ENCODE measurements at places on chromosomes 12 and 14. TPM values are rescaled to one million over a fixed set of nuclear protein-coding genes. Genes with fewer than 3 reads are reported as not detected.

- DNase-seq, result no peak
- H3K4me3 ChIP-seq, result no peak overlapping the region
These were observed 16.6 kb downstream of the NFKBIA start for GRCh38 chr14:35387713-35388579.

CCDC197 gene
- not detected for total RNA-seq

DNA sequence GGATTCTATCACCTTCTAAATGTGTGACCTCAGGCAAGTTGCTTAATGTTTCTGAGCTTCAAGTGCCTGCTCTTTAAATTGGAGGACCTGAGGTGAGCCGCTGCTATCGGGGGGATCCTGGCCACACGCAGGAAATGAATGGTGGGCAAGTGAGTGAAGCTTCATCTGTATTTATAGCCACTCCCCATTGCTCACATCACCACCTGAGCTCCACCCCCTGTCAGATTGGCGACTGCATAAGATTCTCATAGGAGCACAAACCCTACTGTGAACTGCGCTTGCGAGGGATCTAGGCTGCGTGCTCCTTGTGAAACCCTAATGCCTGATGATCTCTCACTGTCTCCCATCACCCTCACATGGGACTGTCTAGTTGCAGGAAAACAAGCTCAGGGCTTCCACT, 158.6 kb upstream of the CCND2 start:
- H3K36me3 ChIP-seq, result no peaks in the 10 kb centered on the region
- H3K27ac ChIP-seq, result no peak overlapping the region

- DNase-seq, result peak; percentile 10
- H3K36me3 ChIP-seq, result peaks cover 12% of the 10 kb centered on the region
- H3K4me1 ChIP-seq, result peaks cover 28% of the 10 kb centered on the region
- H3K4me3 ChIP-seq, result peak overlapping the region; percentile 84
- peak overlapping the region; percentile 97 for H3K27ac ChIP-seq
These were observed 687 bp upstream of the RPS29 start for GRCh38 chr14:49586673-49587460.

- H3K27ac ChIP-seq, result peak overlapping the region; percentile 15
- H3K4me1 ChIP-seq, result peaks cover 6% of the 10 kb centered on the region
- no peaks in the 10 kb centered on the region for H3K27me3 ChIP-seq
These were observed 186.7 kb upstream of the NEDD1 start for GRCh38 chr12:96720363-96720705.

- H3K27me3 ChIP-seq, result no peaks in the 10 kb centered on the region
- H3K27ac ChIP-seq, result no peak overlapping the region
- H3K36me3 ChIP-seq, result no peaks in the 10 kb centered on the region
- no peak for DNase-seq
- no peak overlapping the region for H3K4me3 ChIP-seq
These were observed 114.5 kb downstream of the CMAS start for GRCh38 chr12:22160396-22161003.

DNA sequence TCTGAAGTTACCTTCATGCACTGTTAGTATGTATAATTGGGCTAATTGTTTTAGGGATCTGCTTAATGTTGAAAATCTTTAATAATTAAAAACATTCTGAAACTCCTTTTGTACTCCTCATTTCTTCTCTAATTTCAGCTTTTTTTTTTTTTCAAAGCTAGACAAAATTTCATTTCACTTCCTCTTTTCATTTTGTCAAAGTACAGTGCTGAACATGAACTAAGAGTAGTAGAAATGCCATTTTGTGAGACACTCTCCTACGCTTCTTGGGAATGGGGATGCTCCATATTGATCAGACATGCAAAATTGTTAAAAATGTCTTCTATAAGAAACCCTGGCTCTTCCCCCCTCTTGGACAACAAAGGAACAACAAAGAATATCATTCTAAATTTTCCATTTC, 1.7 kb downstream of the ABCD2 start:
- peaks cover 19% of the 10 kb centered on the region for H3K4me1 ChIP-seq
- DNase-seq, result no peak
- peak overlapping the region; percentile 71 for H3K4me3 ChIP-seq
- no peaks in the 10 kb centered on the region for H3K27me3 ChIP-seq
- no peak overlapping the region for H3K27ac ChIP-seq
- H3K36me3 ChIP-seq, result no peaks in the 10 kb centered on the region

ABCD2 gene
- total RNA-seq, result 4.5 TPM

DNA sequence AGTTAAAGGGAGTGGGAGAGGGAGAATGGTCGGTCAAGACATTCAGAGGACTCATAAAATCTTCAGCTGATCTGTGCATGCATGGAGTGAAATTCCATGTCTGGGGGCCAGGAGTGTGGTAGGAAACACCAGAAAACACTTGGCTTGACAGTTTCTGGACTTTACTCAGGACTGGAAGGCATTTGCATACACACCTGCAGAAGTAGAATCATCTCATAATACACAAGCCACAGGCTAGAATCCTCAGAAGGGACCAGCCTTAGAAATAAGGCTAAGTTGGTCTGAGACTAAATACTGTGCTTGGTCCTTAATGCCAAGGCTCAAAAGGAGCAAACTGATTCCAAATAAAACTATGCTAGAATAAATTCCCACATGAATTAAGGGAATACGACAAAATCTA, 328.1 kb upstream of the KITLG start:
- no peak for DNase-seq
- H3K4me1 ChIP-seq, result no peaks in the 10 kb centered on the region
- H3K36me3 ChIP-seq, result no peaks in the 10 kb centered on the region
- no peaks in the 10 kb centered on the region for H3K27me3 ChIP-seq

- no peak for DNase-seq
- no peaks in the 10 kb centered on the region for H3K27me3 ChIP-seq
- H3K4me3 ChIP-seq, result no peak overlapping the region
- no peaks in the 10 kb centered on the region for H3K36me3 ChIP-seq
- no peaks in the 10 kb centered on the region for H3K4me1 ChIP-seq
- H3K27ac ChIP-seq, result no peak overlapping the region
These were observed 47.5 kb downstream of the DLK1 start for GRCh38 chr14:100774164-100774537.

RPAP3 gene
- total RNA-seq, result 58.1 TPM

DNA sequence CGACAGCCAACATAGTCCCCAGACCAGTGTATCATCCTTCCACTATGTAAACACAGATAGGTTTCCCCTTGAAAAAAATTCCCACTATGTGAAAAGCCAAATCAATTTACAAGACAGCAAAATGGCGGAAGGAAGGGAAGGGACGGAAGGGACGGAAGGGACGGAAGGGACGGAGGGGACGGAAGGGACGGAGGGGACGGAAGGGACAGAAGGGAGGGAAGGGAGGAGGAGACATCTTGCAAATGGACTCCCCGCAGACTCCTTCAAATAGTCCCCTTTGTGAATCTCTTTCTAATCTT, 75.3 kb downstream of the NINJ2 start:
- no peak overlapping the region for H3K4me3 ChIP-seq
- no peaks in the 10 kb centered on the region for H3K4me1 ChIP-seq
- H3K27ac ChIP-seq, result no peak overlapping the region
- no peak for DNase-seq
- H3K27me3 ChIP-seq, result no peaks in the 10 kb centered on the region

SIX6 gene
- not detected for total RNA-seq

GRCh38 chr14:24744641-24745040, 110.7 kb upstream of the GZMB start:
- no peaks in the 10 kb centered on the region for H3K36me3 ChIP-seq
- peaks cover 7% of the 10 kb centered on the region for H3K27me3 ChIP-seq
- H3K27ac ChIP-seq, result no peak overlapping the region
- DNase-seq, result no peak

- no peak for DNase-seq
- peaks cover 75% of the 10 kb centered on the region for H3K36me3 ChIP-seq
- no peak overlapping the region for H3K4me3 ChIP-seq
- peak overlapping the region; percentile 35 for H3K27ac ChIP-seq
- H3K27me3 ChIP-seq, result no peaks in the 10 kb centered on the region
These were observed 12.1 kb upstream of the PNMA1 start for GRCh38 chr14:73726025-73726961.

DNA sequence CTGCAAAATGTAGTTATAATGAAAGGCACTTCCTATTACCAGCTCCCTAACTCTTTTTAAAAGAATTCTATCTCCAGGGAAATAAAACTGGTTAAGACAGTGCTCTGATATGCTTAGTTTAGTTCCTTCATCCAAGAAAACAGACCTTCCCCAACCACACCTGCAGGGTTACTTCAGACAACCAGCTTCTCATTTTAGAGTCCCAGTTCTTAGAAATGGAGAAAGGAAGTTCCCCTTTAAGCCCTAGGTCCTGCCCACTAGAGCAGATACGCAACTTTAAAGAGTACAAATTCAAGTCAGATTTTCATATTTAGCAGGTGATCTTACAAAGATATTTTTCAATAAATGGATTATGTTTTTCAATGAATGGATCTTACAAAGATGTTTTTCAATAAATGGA, 4.4 kb upstream of the WSB2 start:
- no peak overlapping the region for H3K4me3 ChIP-seq
- no peaks in the 10 kb centered on the region for H3K27me3 ChIP-seq
- H3K36me3 ChIP-seq, result no peaks in the 10 kb centered on the region
- no peak overlapping the region for H3K27ac ChIP-seq
- peaks cover 27% of the 10 kb centered on the region for H3K4me1 ChIP-seq
- DNase-seq, result no peak

DNA sequence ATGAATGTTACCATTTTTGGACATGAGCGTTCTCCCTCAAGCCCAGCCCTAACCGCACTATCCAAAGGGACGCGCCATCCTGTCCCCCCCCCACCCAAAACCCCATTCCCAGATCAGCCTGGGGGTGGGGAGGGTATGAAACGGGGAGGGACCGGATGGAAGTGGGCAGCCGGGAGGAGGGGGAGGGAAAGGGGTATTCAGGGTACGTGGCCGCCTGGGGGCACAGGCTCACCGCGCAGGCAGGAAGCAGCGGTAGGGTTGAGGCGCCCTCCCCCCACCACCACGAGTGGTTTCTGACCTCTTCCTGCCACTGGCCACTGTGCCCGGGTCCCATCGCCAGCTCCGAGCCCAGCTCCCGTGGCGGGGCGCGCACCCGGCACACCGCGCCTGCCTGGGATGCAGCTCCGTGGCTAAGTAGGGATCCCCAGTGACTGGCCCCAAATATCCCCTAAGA, 1.4 kb downstream of the ACTN1 start:
- H3K4me1 ChIP-seq, result peaks cover 25% of the 10 kb centered on the region
- H3K4me3 ChIP-seq, result peak overlapping the region; percentile 72
- peak; percentile 7 for DNase-seq
- H3K27ac ChIP-seq, result peak overlapping the region; percentile 56
- H3K27me3 ChIP-seq, result no peaks in the 10 kb centered on the region

MAP1LC3B2 gene
- total RNA-seq, result 0.96 TPM

DNA sequence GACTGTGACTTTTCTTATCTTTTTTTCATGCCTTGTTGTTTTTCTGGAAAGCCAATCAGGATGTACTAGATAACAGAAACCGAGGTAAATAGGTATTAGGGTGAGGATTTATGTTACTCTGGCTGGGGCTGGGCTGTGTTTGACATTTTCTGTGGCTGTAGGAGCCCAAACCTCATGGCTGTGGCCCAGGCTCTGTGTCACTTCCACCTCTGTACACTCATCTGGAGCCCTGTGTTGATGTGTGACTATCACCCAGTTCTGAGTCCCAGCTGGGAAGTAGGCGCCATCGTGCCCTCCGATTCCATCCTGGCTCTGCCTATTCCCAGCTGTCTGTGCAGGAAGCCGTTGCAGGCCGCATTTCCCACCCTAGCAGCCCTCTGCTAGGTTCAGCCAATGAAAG, 1.6 kb upstream of the HHIPL1 start:
- H3K36me3 ChIP-seq, result no peaks in the 10 kb centered on the region
- H3K27ac ChIP-seq, result no peak overlapping the region
- H3K4me1 ChIP-seq, result no peaks in the 10 kb centered on the region
- DNase-seq, result no peak
